Activated CD4-positive, alpha-beta T cell treated with anti-CD3 and anti-CD28 coated beads, Interleukin-10, Interleukin-2, amounts not matched to agents 100 ng/mL and 50 ng/mL, durations not matched to agents 16 hours and 8 hours (primary cell): ENCODE measurements at places on chromosomes 5 and 9.

GRCh38 chr5:104965006-104965405 is 1402.4 kb upstream of the NUDT12 start:
- DNase-seq: no peak

DNA sequence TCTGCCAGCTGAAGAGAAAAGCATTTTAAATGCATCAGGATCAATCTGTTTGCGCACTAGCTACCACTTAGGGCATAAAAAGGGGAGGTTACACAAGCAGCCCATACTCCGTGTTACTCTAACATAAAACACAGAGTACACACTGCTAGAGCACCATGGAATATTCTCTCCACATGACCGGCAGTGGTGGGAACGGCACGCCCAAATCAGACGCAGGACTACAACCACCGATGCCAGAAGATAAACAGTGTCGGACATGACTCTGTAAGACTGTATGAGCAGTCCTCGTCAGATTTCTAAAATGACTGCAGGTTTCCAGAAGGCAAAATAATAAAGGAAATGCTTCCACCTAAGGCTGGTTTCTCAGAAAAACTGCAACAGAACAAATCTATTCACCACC is 40.0 kb downstream of the CDK5RAP2 start:
- DNase-seq: no peak

DNA sequence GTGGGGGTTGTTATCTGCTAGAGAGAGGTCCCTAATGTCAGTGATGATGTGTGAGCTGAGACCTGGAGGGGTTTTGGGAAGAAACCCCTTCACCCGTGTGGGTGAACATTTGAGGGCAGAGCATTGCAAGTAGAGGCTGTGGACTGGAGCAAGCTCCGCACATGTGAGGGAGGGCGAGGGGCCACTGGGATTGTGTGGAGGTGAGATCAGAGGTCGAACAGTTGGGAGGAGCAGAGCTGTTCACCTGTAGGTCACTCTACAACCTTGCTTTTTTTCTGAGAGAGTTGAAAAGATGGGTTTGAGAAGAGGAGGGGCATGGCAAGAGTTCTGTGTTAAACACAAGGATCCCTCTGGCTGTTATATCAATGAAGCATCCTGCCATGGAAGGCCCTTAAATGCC is 480.4 kb upstream of the ZNF608 start:
- no peak for DNase-seq

GRCh38 chr5:15234366-15234765 is 265.6 kb upstream of the FBXL7 start:
- DNase-seq: no peak

GRCh38 chr5:169893571-169893970 is 86.7 kb downstream of the INSYN2B start:
- no peak for DNase-seq

DNA sequence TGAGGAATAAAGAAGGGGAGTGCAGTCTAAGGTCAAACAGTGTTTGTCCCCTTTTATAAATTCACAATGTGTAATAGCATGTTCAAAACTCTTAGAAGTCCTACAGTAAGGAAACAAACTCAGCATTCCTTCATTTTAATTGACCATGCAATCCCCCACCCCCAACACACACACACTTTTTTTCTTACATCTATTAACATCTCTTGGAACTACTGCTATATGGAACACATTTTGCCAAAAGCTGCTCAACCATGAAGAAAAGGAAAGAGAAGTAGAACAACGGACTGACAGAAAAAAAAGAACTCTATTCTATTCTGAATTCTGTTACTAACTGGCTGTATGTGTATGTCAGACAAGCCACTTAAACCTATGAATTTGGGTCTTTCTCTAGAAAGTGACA is 2.8 kb upstream of the CTNNAL1 start:
- DNase-seq: no peak

DNA sequence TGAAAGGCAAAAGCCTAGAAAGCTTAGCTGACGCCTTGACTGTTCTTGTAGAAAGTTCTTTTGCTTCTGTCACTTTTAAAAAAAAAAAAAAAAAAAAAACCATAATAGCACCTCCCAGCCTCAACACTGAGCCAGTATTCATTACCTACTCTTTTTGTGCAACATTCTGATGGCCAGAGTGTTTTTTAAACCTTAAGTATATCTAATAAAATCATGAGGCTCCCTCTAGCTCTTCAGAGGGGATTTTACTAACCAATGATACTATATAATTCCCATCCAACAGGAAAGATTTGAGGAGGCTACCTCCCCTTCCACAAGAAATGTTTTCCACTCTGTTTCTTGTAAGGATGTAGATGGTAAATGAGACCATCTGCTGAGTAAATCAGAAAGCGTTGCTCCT is 3.9 kb downstream of the BNC2 start:
- no peak for DNase-seq

DNA sequence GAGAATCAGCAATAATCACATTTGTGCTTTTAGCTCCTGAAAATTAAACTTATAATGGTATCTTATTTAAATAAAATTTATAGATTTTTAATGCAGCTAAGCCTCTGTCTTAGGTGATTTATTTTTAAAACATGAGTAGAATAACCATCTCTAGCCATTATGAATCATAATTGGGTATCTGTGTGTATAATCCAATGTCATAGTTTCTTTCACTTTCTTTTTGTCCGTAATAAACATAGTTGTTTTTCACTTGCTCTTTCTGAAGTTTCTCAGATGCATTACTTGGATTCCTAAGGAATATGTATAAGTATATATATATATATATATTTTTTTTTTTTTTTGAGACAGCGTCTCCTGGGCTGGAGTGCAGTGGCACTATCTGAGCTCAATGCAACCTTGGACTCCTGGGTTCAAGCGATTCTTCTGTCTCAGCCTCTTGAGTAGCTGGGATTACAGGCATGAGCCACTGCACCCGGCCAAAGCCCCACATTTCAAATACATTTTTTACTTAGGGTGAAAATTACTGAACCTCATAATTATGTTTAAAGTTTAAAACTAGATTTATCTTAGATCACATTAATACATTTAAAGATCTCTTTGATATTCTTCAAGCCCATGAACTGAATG is 377.1 kb downstream of the PRDM9 start:
- no peak for DNase-seq

GRCh38 chr5:153629027-153629895 is 138.8 kb downstream of the GRIA1 start:
- no peak for DNase-seq

DNA sequence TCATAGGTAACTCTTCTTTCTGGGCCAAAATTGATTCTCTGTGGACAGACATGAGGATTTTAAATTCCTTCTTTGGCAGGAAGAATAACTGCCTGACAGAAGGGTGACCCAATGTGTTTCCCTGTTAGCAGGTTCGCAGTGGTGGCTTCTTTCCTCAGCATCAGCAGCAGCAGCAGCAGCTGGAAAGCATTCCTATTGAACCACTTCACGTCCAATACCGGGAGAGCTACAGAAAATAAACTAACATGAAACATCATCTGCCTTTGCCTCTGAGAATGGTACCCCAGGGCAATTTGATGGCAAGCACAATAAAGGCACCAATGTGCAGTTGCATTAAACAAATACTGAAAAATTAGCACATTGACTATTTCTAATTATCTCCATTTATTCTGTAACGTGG is 214.5 kb downstream of the TMEM167A start:
- no peak for DNase-seq
